Esophagus squamous epithelium (tissue), 5 donors: ENCODE measurements at places on chromosomes 3 and 15. TPM values are rescaled to one million over a fixed set of nuclear protein-coding genes. Genes with fewer than 3 reads are reported as not detected.
A peak's percentile ranks its signal among the peaks of the same experiment; 100 is the strongest.

DNA sequence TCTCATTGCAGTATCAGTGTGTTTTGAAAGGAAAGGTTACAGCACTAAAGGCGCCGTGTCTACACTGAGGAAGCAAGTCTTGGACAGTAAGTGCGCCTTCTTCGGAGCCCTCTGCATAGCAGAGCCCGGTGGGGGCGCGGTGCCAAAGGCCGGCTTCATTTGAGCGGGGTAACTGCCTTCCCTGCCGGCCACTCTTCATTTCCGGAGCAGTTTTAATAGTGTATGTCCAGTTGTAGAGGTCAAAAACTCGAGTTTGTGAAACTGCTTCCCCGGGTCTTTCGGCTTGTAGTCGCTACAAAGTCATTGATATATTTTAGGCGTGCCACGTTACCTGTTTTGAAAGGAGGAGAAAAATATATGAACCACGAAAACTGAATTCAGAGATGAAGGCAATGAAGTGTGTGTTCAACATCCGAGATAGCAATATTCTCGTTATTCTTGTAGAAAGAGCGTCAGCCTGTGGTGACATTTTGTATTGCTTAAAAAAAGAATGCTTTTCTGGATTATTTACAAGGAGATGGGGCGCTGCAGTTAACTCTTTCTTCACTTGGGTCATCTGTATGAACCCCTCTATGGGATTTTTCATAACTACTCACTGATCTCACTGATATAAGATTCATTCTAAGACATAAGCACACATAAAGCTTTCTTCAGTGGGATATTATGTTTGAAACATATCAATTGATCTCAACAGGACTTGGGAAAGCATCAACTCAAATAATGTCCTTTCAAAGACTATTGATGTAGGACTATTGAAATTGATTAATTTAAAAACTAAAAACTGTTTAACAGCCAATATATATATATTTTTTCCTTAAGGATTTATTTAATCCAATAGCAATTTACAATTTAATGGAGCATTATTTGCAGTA lies 3.0 kb downstream of the ALCAM start:
- H3K27me3 ChIP-seq: no peaks in the 10 kb centered on the region
- H3K27ac ChIP-seq: peak overlapping the region; percentile 80
- peak overlapping the region; percentile 71 for H3K4me3 ChIP-seq
- DNase-seq: no peak
- H3K4me1 ChIP-seq: peaks cover 54% of the 10 kb centered on the region
- H3K36me3 ChIP-seq: no peaks in the 10 kb centered on the region

DNA sequence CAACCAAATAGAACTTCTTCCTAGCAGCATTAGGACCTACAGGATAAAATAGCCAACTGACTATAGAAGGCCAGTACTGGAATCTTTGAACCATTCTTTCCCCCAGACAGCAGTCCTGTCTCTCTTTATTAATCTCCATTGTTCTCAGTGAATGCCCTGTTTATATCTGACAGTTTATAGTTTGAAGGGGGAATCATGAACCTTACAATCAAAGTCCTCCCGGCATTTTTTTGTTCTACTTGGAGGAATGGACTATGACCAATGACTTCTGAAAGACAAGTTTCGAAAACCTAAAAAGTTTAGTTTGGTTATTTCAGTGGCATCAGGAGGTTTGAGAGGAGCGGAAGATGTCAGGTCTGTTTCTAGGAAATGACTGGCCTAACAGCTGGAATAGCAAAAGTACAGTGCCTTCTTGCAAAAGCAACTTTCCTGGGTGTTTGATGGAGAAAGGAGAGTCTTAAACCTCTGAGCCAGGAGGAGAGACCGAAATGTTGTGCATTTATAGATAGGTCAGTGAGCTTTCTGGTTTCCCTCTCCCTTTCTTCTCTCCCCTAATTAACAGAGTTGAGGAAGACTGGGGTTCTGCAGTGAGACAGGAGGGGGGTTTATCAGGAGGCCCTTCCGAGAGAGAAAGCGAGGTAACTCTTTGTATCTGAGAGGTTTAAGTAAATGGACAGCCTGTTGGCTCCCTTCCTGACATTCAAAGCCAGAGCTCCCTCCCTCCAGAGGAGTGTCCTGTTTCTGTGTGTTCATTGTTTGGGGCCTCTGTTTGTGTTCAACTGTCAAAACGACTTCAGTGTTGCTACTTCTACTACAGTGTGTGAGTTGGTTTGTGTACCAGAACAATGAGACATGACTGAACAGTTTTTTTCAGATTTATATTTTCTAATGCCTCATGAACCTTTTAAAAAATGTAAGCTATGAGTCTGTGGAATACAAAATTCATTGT lies 383.0 kb upstream of the RARB start:
- no peaks in the 10 kb centered on the region for H3K27me3 ChIP-seq
- H3K36me3 ChIP-seq: no peaks in the 10 kb centered on the region
- H3K4me3 ChIP-seq: no peak overlapping the region
- H3K27ac ChIP-seq: no peak overlapping the region
- H3K4me1 ChIP-seq: peaks cover 21% of the 10 kb centered on the region
- no peak for DNase-seq

- no peak for DNase-seq
- no peaks in the 10 kb centered on the region for H3K36me3 ChIP-seq
- no peaks in the 10 kb centered on the region for H3K27me3 ChIP-seq
- H3K4me3 ChIP-seq: no peak overlapping the region
- H3K4me1 ChIP-seq: peaks cover 11% of the 10 kb centered on the region
- no peak overlapping the region for H3K27ac ChIP-seq
These were observed 208.1 kb downstream of the OSBPL10 start for GRCh38 chr3:31772758-31773473.

- H3K4me1 ChIP-seq: no peaks in the 10 kb centered on the region
- H3K4me3 ChIP-seq: no peak overlapping the region
- H3K27ac ChIP-seq: no peak overlapping the region
- no peaks in the 10 kb centered on the region for H3K27me3 ChIP-seq
These were observed 219.3 kb upstream of the KBTBD8 start for GRCh38 chr3:66778777-66779176.

MCCC1 gene
- 21.9 TPM for total RNA-seq

DNA sequence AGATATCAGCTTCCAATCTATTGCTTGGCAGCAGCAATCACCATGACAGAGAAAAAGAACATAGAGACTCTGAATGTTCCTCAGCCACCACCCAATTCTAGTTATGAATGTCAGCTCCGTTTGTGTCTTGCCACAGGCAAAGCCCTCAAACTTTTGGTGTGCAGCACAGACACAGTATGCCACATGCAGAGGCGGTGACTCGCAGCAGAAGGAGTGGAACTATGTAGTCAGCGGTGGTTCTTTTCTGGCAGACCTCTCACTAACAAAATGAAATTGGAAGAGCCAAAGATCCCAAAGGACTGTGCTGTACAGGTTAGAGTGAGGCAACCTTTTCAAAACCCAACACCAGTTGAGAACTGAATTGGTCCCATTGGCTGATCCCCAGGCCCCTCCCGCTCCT lies 220.9 kb downstream of the SLC9A9 start:
- DNase-seq: no peak
- H3K4me1 ChIP-seq: no peaks in the 10 kb centered on the region
- H3K4me3 ChIP-seq: no peak overlapping the region
- H3K27ac ChIP-seq: no peak overlapping the region
- no peaks in the 10 kb centered on the region for H3K27me3 ChIP-seq

DNA sequence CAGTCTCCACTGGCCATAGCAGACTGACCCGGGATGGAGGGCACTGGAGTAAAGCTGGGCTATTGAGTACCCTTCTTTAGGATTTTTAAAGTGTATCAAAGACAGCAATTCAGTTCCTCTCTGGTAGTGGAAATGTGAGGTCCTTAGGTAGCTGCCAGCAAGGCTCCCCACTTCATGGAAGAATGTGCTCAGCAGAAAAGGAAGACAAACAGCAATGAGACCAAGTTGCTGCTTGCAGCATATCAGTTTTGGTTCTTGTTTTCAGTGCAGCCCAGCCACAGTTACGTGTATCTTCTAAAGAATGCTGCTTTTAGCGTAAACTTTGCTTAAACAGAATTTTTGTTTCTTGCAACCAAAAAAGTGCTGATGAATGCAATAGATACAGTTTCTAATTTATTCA lies 374.0 kb upstream of the CBLB start:
- H3K36me3 ChIP-seq: no peaks in the 10 kb centered on the region
- no peak overlapping the region for H3K4me3 ChIP-seq
- H3K27ac ChIP-seq: no peak overlapping the region
- H3K27me3 ChIP-seq: no peaks in the 10 kb centered on the region

PSTPIP1 gene
- total RNA-seq: 8.0 TPM

CD80 gene
- not detected for total RNA-seq

SH3GL3 gene
- 0.57 TPM for total RNA-seq

- peak overlapping the region; percentile 74 for H3K4me3 ChIP-seq
- H3K4me1 ChIP-seq: peaks cover 24% of the 10 kb centered on the region
- peak overlapping the region; percentile 91 for H3K27ac ChIP-seq
- no peaks in the 10 kb centered on the region for H3K27me3 ChIP-seq
- no peak for DNase-seq
These were observed 498 bp downstream of the ZNF280D start for GRCh38 chr15:56732886-56733135.

- no peaks in the 10 kb centered on the region for H3K4me1 ChIP-seq
- no peak overlapping the region for H3K4me3 ChIP-seq
- no peaks in the 10 kb centered on the region for H3K27me3 ChIP-seq
- DNase-seq: no peak
These were observed 9.0 kb upstream of the CHRNB4 start for GRCh38 chr15:78650022-78650421.

FBXO40 gene
- not detected for total RNA-seq

DNA sequence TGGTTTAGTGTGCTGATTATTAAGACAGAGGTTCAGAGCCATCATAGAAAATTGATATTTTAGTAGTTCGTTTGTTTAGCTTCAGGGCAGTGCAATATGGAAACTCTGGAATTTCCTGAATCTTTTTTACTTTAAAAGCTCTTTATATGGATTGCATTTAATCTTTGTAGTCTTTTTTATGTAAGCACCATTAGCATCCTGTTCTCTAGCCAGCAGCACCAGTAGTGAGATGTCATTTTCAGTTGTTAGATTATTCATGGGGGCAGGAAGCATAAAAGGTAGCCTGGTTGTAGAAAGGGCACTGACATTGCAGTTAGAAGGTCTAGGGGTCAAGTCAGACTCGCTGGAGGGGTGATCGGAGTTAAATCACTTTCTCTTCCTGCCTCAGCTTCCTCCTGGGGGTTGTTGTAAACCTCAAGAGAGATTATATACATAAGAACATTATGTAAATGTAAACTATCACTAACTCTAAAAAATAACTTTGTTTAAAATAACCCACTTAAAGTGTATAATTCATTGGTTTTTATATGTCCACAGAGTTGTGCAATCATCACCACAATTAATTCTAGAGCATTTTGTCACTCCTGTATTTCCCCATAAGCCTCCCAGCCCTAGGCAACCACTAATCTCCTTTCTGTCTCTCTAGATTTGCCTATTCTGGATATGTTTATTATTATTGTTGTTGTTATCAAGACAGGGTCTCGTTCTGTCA lies 31.4 kb upstream of the ITPKA start:
- H3K4me1 ChIP-seq: no peaks in the 10 kb centered on the region
- peaks cover 19% of the 10 kb centered on the region for H3K36me3 ChIP-seq
- no peak for DNase-seq
- no peak overlapping the region for H3K4me3 ChIP-seq
- no peaks in the 10 kb centered on the region for H3K27me3 ChIP-seq
- no peak overlapping the region for H3K27ac ChIP-seq

GRCh38 chr3:128470134-128470899 lies 3.6 kb upstream of the DNAJB8 start:
- no peak overlapping the region for H3K4me3 ChIP-seq
- no peaks in the 10 kb centered on the region for H3K36me3 ChIP-seq
- DNase-seq: no peak
- H3K27ac ChIP-seq: no peak overlapping the region
- H3K4me1 ChIP-seq: no peaks in the 10 kb centered on the region

TMCC1 gene
- total RNA-seq: 18.1 TPM

SELENOT gene
- 102 TPM for total RNA-seq

CCDC54 gene
- not detected for total RNA-seq

- DNase-seq: no peak
- peaks cover 6% of the 10 kb centered on the region for H3K4me1 ChIP-seq
- no peaks in the 10 kb centered on the region for H3K36me3 ChIP-seq
- H3K4me3 ChIP-seq: no peak overlapping the region
- peaks cover 4% of the 10 kb centered on the region for H3K27me3 ChIP-seq
- H3K27ac ChIP-seq: no peak overlapping the region
These were observed 107.1 kb downstream of the DGKG start for GRCh38 chr3:186254676-186255650.

- no peak for DNase-seq
- H3K4me1 ChIP-seq: no peaks in the 10 kb centered on the region
- H3K27me3 ChIP-seq: no peaks in the 10 kb centered on the region
- no peak overlapping the region for H3K27ac ChIP-seq
- H3K4me3 ChIP-seq: no peak overlapping the region
These were observed 12.1 kb upstream of the TEX9 start for GRCh38 chr15:56353119-56353518.

ISG20 gene
- 24.1 TPM for total RNA-seq

KCNH8 gene
- total RNA-seq: not detected

GRCh38 chr3:8436661-8437287 lies 64.8 kb upstream of the LMCD1 start:
- peaks cover 12% of the 10 kb centered on the region for H3K4me1 ChIP-seq
- H3K27ac ChIP-seq: no peak overlapping the region
- no peak for DNase-seq
- no peaks in the 10 kb centered on the region for H3K36me3 ChIP-seq

- DNase-seq: no peak
- no peaks in the 10 kb centered on the region for H3K27me3 ChIP-seq
- H3K36me3 ChIP-seq: no peaks in the 10 kb centered on the region
- peak overlapping the region; percentile 29 for H3K27ac ChIP-seq
These were observed 4.1 kb downstream of the TF start for GRCh38 chr3:133750259-133750656.

- no peaks in the 10 kb centered on the region for H3K27me3 ChIP-seq
- H3K36me3 ChIP-seq: no peaks in the 10 kb centered on the region
- H3K27ac ChIP-seq: peak overlapping the region; percentile 66
- H3K4me3 ChIP-seq: no peak overlapping the region
- DNase-seq: no peak
These were observed 175.8 kb upstream of the ATP11B start for GRCh38 chr3:182617500-182617899.

GOLGA8T gene
- not detected for total RNA-seq

DNA sequence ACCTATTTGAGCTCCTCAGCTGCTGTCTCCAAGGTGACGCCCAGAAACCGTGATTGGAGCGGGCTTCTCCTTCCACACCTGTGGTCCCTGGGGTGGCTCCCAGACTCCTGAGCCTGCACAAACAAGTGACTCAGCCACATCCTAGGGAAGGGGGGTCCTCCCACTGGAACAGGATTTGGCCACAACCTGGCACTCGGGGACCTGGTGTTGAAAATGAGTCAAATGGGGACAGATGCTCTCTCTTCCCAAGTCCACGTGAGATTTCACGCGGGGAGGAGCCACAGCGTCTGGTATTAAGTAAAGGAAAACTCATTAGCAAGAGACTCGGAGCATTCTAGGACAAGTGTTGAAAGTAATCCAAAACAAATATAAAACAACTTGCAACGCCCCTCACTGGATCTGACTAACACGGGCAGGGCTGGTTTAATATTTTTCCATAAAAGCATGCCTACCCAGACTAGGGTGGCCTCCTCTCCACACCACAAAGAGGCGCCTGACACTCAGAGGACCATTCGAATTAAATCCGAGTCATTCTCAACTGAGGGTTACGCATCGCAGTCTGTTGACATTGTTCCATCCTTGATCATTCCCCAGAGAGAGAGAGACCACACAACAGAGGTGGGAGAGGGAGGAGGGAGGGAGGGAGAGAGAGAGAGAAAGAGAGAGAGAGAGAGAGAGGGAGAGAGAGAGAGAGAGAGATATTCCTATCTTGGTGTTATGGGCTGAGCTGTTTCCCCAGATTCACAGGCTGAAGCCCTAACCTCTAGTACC lies 74.4 kb downstream of the MGLL start:
- peak overlapping the region; percentile 80 for H3K27ac ChIP-seq
- peaks cover 13% of the 10 kb centered on the region for H3K4me1 ChIP-seq
- H3K36me3 ChIP-seq: no peaks in the 10 kb centered on the region
- no peak for DNase-seq
- no peaks in the 10 kb centered on the region for H3K27me3 ChIP-seq
- no peak overlapping the region for H3K4me3 ChIP-seq

ZDHHC23 gene
- 3.5 TPM for total RNA-seq
